Epithelial cell of prostate (primary cell): ENCODE measurements at places on chromosomes 3 and 15.

GRCh38 chr3:112407214-112407887 is 74.4 kb downstream of the CD200 start:
- no peak for DNase-seq

DNA sequence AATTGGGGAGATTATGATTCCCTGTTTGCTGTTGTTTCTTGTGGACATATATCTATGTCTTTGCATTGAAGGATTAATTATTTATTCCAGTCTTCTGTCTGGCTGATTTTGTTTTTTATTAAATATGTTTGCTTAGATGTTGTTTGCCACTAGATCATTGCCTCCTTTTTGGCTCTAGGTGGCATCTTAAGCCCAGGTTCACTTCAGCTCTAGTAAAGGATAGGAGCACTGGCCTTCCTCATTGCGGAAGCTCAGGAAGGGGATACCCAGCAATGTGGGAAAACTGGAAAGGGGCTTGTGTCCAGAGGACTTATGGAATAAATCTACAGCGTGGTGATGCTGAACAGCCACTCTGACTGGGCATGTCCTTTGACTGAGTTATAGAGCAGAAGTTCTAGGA is 821.6 kb downstream of the PDCD6IP start:
- DNase-seq = no peak

- no peak for DNase-seq
These were observed 110.2 kb downstream of the P3H2 start for GRCh38 chr3:190010486-190010885.

- no peak for DNase-seq
These were observed 281.9 kb upstream of the LRRFIP2 start for GRCh38 chr3:37456270-37456708.

DNA sequence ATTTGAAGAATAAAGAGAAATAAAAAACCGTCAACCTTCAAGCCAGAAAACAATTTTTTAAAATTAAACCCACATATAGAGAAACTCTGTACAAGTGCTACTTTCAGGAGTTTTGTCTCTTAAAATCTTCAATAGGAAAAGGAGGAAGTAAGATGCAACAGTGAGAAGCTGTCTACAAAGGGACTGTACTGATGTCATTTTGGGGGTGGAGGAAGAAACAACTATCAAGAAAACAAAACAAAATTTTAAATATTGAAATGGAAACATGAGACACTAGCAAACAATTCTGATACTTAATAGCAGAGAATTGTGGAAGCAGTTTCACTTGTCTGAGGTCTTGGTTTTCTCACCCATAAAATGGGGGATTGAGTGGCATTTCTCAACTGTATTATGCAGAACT is 84.4 kb downstream of the SLMAP start:
- no peak for DNase-seq
